ENCODE measurements at places on chromosomes 3 and 15. TPM values are rescaled to one million over a fixed set of nuclear protein-coding genes. Genes with fewer than 3 reads are reported as not detected.

DNA sequence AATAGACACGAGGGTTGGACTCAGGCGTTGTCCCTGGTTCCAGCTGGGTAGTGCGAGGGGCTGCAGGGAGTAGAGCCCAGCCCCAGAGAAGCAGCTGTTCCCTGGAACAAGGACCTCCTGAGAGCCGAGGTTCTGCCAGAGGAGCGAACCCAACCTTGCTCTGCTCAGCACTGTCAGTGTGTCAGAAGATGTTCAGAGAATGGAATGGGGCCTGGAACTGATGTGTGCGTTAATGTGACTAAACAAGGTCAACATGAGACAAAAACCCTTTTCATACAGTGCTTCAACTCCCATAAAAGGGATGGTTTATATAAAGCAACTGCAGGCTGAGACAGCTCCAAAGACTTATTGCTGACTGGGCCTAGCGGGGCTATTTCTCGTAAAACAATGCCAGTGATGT lies 35.5 kb upstream of the HACD2 start:
- no peak for DNase-seq

DNA sequence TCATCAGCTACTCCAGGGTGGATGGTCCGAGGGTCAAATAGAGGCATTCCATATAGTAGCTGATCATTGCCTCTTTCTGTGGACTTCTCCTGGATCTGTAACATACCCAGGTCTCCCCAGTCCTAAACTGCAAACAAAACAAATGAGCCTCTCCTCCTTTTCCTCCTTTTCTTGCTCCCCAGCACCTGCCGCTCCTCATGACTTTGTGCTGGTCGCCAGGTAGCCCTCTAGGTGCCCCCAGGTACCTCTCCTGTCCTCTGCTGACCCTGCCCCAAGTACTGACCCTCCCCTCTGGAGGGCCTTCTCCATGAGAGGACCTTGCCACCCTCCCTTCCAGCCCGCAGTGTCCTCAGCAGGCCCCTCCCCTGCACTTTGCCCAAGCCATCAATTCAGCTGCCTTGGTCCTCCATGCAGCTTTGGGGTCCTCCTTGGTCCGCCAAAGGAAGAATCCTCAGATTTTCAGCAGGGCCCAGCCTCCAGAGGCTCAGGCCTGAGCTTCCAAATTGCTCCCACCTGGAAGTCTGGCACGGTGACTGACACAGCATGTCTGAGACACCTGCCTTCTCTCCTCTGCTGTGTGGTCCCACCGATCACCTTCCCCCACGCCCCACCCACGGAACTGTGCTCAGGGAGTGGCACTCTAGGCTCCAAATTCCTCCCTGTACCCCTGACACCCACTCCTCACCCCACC lies 111.0 kb downstream of the LRRK1 start:
- DNase-seq = no peak

The ROPN1B gene
- 0.52 TPM for total RNA-seq

- peak; percentile 30 for DNase-seq
These were observed at the start of gene CADPS for GRCh38 chr3:62874711-62875557. Gene CADPS (minus strand): TSS chr3:62875416. CDS start chr3:62875029, 387 bp downstream.

DNA sequence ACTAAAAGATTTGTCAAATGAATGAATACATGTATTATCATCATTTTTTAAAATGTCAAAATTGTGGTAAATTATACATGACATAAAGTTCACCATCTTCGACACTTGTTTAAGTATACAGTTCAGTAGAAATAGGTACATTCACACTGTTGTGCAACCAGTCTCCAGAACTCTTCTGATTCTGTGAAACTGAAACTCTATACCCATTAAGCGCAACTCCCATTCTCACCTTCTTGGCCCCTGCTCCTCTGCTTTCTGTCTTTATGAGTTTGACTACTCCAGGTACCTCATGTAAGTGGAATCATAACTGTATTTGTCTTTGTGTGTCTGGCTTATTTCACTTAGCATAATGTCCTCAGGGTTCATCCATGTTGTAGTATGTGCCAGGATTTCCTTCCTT lies 50.1 kb upstream of the KBTBD8 start:
- no peak for DNase-seq

The FGF12 gene
- total RNA-seq = 0.99 TPM

DNA sequence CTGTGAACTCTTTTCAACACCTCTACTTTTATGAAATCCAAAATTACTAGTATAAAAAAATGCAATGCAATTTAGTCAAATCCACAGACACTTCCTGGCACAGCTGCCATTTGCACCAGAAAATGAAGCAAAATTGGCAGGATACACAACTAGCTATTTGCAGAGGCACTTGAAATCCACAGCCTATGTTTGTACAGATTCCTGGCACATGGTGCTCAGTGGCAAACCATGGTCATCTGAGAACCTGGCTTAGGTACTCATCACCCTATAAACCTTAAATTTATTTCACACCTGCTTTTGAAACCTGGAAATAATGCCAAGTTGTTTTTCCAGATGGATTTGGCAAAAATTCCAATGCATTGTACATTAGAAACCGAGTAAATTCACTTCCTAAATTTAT lies 20.2 kb upstream of the PPM1L start:
- no peak for DNase-seq

- DNase-seq = no peak
These were observed 67.2 kb downstream of the LEO1 start for GRCh38 chr15:51904421-51904820.

- DNase-seq = peak; percentile 19
These were observed 878 bp downstream of the ISLR start for GRCh38 chr15:74174219-74174957.

DNA sequence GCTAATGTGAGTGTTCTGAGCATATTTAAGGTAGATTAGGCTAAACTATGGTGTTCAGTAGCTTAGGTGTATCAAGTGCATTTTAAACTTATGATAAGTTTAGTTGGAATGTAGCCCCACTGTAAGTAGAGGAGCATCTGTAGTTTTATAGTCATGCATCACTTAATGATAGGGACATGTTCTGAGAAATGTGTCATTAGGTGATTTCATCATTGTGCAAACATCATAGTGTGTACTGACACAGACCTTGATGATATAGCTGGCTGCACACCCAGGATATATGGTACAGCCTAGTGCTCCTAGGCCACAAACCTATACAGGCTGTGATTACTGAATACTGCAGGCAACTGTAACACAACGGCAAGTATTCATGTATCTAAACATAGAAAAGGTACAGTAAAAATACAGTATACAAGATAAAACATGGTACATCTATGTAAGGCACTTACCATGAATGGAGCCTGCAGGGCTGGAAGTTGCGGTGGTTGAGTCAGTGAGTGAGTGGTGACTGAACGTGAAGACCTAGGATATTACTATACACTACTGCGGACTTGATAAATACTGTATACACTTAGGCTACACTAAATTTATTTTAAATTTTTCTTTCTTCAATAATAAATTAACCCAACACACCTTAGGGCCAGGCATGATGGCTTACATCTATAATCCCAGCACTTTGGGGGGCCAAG lies 17.9 kb downstream of the DNAH1 start:
- no peak for DNase-seq

GRCh38 chr15:91921843-91922198 lies 68.3 kb downstream of the SLCO3A1 start:
- no peak for DNase-seq

The GABRR3 gene
- not detected for total RNA-seq

The CD200R1 gene
- not detected for total RNA-seq

The ASB7 gene
- 8.6 TPM for total RNA-seq

The TRMT10C gene
- total RNA-seq = 3.3 TPM

The IGF2BP2 gene
- total RNA-seq = 19.4 TPM

Measured in body of pancreas (tissue), 4 donors.